Type B pancreatic cell (in vitro differentiated cells): ENCODE measurements at places on chromosomes 2 and 18.

- peaks cover 43% of the 10 kb centered on the region for H3K27me3 ChIP-seq
- H3K4me3 ChIP-seq = no peak overlapping the region
- no peak overlapping the region for H3K27ac ChIP-seq
- no peaks in the 10 kb centered on the region for H3K4me1 ChIP-seq
- no peaks in the 10 kb centered on the region for H3K36me3 ChIP-seq
Measured at GRCh38 chr2:236289766-236290462, 25.7 kb upstream of the ASB18 start.

- H3K4me3 ChIP-seq = no peak overlapping the region
- no peak overlapping the region for H3K27ac ChIP-seq
- no peaks in the 10 kb centered on the region for H3K4me1 ChIP-seq
- H3K36me3 ChIP-seq = no peaks in the 10 kb centered on the region
- H3K27me3 ChIP-seq = peaks cover 2% of the 10 kb centered on the region
Measured at GRCh38 chr18:78494204-78495085, 485.2 kb upstream of the SALL3 start.

GRCh38 chr2:206311026-206311425 lies 36.6 kb downstream of the ZDBF2 start:
- DNase-seq = no peak
- no peak overlapping the region for H3K4me3 ChIP-seq
- H3K4me1 ChIP-seq = no peaks in the 10 kb centered on the region
- H3K27me3 ChIP-seq = no peaks in the 10 kb centered on the region

DNA sequence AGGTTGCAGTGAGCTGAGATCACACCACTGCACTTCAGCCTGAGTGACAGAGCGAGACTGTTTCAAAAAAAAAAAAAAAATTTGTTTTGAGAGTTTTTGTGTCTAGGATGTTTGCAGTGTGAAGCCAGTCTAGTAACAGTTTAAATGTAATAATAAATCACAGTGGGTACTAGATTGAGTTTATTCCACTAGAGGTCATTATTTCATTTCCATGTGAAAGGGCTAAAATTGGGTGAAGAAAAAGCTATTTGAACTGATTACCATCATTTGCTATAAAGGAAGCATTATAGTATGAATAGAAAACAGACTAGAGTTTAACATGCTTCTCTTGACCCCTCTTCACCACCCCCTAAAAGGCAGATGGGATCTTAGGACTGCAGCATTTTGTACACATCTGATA lies 20.3 kb downstream of the SNRPD1 start:
- no peak overlapping the region for H3K27ac ChIP-seq
- no peaks in the 10 kb centered on the region for H3K27me3 ChIP-seq
- no peak overlapping the region for H3K4me3 ChIP-seq
- H3K4me1 ChIP-seq = no peaks in the 10 kb centered on the region

DNA sequence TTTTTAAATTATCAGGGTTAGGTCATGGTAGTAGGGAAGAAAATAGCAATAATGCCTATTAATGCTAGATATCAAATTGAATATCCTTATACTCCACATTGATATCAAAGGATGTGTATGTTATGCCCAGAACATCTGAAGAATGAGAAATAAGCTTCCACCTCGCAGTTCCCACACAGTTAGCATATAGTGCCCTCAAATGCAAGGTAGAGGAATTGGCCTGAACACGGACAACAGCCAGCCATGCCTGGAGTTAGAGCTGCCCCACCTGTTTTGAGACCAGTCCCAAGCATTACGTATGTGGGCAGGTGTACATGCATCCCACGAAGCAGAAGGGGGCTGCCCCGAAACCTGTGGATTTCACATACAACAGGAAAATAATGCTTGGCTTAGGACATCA lies 79.6 kb downstream of the SUMO1 start:
- DNase-seq = no peak
- no peaks in the 10 kb centered on the region for H3K36me3 ChIP-seq
- no peak overlapping the region for H3K27ac ChIP-seq
- peaks cover 18% of the 10 kb centered on the region for H3K4me1 ChIP-seq

DNA sequence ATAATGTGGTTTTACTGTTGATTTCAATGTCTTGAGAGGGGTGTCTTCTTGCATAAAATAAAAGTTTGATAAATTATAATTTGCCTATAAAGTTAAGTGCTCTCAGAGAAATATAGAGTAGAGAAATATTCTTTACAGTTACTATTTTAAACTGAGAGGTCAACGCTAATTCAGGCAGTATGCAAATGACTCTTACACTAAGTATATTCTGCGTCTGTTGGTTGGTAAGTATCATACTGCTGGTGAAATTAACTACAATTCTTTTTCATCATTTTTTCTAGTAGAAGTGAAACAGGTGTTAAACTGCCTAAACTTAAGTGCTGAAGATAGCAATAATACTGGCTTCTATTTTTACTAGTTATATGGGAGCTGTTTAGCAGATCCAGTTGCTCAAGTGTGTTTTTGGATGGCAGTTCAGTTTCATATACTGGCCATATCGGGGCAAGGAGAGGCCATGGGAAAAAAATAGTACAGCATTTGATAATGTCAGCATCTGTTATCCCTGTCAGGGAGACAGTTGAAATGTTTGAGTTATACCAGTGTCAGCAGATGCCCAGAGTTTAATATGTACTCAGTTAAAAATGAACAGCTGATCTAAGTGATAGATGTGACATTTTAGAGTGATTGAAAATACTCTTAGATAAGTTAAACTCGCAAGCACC lies 86.2 kb downstream of the MIB1 start:
- H3K4me3 ChIP-seq = no peak overlapping the region
- no peak for DNase-seq
- peaks cover 9% of the 10 kb centered on the region for H3K36me3 ChIP-seq
- no peaks in the 10 kb centered on the region for H3K27me3 ChIP-seq
- H3K27ac ChIP-seq = no peak overlapping the region
- no peaks in the 10 kb centered on the region for H3K4me1 ChIP-seq

GRCh38 chr18:11512096-11513025 lies 97.0 kb upstream of the SLC35G4 start:
- DNase-seq = no peak
- H3K4me3 ChIP-seq = no peak overlapping the region
- no peaks in the 10 kb centered on the region for H3K36me3 ChIP-seq
- no peaks in the 10 kb centered on the region for H3K27me3 ChIP-seq

- no peak overlapping the region for H3K27ac ChIP-seq
- no peaks in the 10 kb centered on the region for H3K27me3 ChIP-seq
- H3K4me1 ChIP-seq = peaks cover 12% of the 10 kb centered on the region
- no peak overlapping the region for H3K4me3 ChIP-seq
Measured at GRCh38 chr2:65880436-65880835, 448.0 kb upstream of the SPRED2 start.

GRCh38 chr2:111685342-111685741 lies 198.7 kb downstream of the ANAPC1 start:
- peaks cover 4% of the 10 kb centered on the region for H3K4me1 ChIP-seq
- H3K4me3 ChIP-seq = no peak overlapping the region
- peaks cover 8% of the 10 kb centered on the region for H3K36me3 ChIP-seq
- no peak for DNase-seq
- no peak overlapping the region for H3K27ac ChIP-seq
- no peaks in the 10 kb centered on the region for H3K27me3 ChIP-seq

DNA sequence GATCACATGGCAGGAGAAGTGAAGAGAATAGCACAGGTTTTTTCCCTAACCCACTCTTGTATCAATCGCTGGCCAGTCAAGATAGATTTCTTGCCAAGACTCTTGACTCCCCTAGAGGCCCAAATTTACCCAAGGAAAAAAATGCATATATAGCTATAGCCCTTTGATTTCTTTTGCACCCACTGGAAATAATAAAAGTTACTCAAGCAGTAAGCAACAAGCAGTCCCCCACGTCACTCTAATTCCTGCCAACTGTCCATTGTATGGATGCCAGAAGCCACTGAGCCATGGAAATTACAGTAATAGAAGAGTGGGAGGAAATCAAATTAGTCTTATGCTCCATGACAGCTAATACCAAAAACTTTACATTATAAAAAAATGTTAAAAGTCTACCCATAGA lies 125.3 kb upstream of the SLC39A10 start:
- DNase-seq = no peak
- no peak overlapping the region for H3K27ac ChIP-seq
- H3K27me3 ChIP-seq = peaks cover 27% of the 10 kb centered on the region
- no peak overlapping the region for H3K4me3 ChIP-seq

DNA sequence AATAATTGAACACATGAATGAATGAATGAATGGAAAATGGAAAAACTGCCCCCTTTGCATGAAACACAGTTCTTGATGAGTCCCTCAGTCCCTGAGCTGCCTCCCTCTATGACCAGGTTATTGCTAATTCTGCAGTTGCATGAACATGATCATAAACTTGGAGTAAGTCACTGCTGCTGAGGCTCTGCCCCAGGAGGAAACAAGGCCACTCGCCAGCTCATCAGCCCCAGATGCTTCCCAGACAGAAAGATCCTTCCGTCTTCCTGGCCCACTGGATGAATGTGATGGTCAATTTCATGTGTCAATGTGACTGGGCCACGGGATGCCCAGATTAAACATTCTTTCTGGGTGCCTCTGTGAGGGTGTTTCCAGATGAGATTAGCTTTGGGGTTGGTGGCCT lies 16.4 kb downstream of the GPR45 start:
- H3K4me3 ChIP-seq = no peak overlapping the region
- no peaks in the 10 kb centered on the region for H3K27me3 ChIP-seq
- H3K36me3 ChIP-seq = no peaks in the 10 kb centered on the region
- peaks cover 10% of the 10 kb centered on the region for H3K4me1 ChIP-seq

DNA sequence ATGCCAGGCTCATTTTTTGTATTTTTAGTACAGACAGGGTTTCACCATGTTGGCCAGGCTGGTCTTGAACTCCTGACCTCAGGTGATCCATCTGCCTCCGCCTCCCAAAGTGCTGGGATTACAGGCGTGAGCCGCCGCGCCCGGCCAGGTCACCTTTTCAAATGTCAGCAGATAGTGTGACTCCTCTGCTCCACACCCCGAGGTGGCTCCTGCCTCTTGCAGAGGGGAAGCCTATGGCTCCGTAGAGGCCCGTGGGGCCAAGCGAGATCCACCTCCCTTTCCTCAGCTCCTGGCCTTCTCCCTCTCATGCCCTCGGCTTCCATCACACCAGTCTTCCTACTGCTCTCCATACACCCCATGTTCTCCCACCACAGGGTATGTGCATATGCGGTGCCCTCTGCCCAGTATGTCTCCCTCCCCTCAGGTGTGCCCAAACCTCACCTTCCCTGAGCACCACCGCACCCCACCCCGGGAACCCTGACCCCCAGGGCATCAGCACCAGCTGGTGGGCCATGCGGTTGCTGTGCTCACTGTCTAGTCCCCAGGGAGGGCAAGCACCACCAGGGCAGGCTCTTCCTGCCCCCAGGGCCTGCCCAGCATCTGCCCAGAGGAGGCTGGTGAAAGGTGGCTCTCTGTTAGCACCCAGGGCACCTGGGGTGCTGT lies 10.7 kb downstream of the GPR17 start:
- peaks cover 4% of the 10 kb centered on the region for H3K27me3 ChIP-seq
- no peaks in the 10 kb centered on the region for H3K36me3 ChIP-seq

DNA sequence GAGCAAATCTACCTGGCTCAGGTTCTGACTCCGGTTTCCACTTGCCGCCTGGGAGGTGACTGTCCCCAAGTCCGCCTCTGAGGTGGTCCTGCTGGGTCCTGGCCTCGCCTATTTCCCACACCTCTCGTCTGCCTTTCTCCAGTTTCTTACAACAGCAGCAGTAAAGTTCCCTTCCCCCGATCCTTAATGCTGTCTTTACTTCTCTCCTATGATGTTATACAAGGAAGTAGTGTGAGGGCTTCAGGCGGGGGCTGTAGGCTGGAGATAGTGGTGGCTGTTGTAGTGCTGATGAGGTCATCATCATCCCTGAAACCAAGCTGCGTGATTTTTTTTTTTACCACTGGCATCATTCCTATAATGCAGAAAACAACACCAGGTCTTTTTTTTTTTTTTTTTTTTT lies 18.9 kb downstream of the TGIF1 start:
- H3K4me1 ChIP-seq = peaks cover 23% of the 10 kb centered on the region
- no peaks in the 10 kb centered on the region for H3K27me3 ChIP-seq
- no peak overlapping the region for H3K4me3 ChIP-seq
- no peaks in the 10 kb centered on the region for H3K36me3 ChIP-seq

GRCh38 chr2:28654663-28655320 lies 96.8 kb upstream of the PPP1CB start:
- no peaks in the 10 kb centered on the region for H3K36me3 ChIP-seq
- no peaks in the 10 kb centered on the region for H3K27me3 ChIP-seq
- DNase-seq = no peak
- H3K4me3 ChIP-seq = no peak overlapping the region

- H3K27me3 ChIP-seq = no peaks in the 10 kb centered on the region
- no peaks in the 10 kb centered on the region for H3K36me3 ChIP-seq
- peaks cover 53% of the 10 kb centered on the region for H3K4me1 ChIP-seq
- no peak for DNase-seq
Measured at GRCh38 chr2:28325173-28325566, 67.5 kb upstream of the FOSL2 start.

DNA sequence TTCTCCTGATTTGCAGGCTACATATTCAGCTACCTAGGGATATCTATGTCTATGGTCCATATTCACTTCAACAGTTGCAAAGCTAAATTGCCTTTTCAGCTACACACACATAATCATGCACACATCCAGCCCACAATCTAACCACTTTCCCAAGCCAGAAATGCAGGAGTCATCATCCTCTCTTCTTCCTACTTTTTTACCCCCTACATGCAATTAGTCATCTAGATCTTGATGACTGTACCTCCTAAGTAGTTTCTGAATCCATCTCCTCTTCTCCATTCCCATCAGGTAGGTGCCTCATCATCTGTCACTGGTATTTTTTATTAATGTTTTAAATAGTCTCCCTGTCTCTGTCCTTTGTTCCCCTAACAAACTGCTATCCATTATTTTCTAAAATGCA lies 23.7 kb upstream of the SPRED2 start:
- DNase-seq = no peak
- peaks cover 32% of the 10 kb centered on the region for H3K27me3 ChIP-seq
- no peaks in the 10 kb centered on the region for H3K36me3 ChIP-seq

DNA sequence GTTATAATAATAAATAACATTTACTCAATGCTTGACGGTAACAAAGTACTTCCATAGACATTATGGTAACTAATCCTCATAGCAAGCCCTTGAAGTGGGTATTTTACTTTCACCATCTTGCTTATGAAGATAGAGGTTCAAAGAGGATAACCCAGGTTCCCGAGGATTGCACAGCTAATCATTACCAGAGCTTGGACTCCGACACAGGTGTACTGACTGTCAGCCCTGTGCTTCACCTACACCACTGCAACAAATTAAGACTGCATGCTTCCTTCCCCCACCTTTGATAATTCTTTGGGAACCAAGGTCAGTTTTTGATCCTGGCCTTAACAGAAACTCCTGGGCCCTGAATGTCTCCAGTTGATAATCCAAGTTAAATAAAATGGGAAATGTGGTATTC lies 48.9 kb downstream of the FAM98A start:
- H3K4me3 ChIP-seq = no peak overlapping the region
- DNase-seq = no peak
- H3K27me3 ChIP-seq = peaks cover 3% of the 10 kb centered on the region
- H3K27ac ChIP-seq = no peak overlapping the region

DNA sequence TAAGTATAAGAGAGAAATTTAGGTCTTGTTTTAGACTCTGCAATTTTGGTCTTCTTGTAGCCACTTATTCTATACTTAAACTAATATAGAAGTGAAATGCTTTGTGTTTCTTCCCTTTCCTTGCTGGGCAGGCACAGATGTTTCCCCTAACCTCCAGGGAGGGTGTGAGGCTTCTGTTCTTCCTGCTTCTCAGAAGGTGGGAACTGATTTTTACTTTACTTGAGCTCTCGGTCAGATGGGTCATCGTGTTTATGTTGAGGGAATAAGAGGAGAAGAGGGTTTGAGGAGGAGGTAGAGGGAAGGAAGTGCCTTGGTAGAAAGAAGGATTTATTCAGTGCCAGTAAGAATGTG lies 92.5 kb upstream of the CXCR4 start:
- DNase-seq = no peak
- H3K27me3 ChIP-seq = peaks cover 46% of the 10 kb centered on the region
- H3K4me1 ChIP-seq = peaks cover 25% of the 10 kb centered on the region
